ENCODE measurements at places on chromosomes 11 and 22. TPM values are rescaled to one million over a fixed set of nuclear protein-coding genes. Genes with fewer than 3 reads are reported as not detected.

Gene HEPN1
- not detected for total RNA-seq

Gene ST14
- total RNA-seq = 0.52 TPM

Gene VSIG10L2
- not detected for total RNA-seq

DNA sequence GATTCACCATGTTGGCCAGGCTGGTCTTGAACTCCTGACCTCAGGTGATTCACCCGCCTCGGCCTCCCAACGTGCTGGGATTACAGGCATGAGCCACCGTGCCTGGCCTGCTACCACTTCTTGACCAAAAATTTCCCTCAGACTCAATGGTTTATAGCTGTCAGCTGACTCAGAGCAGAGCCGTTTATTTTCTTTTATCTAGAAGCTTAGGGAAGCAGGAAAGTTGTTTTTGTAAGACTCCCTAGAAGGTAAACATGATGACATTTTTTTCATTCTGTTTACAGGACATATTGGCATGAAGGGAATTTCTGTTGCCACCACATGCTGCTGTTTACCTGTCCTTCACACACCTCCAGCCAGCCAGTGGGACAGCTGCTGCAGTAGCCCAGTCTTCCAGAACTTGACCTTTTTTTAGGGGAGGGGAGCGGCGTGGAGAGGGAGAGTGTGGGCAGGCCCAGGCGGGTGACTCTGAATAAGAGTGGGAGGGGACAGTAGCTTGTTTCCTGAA, 56.1 kb upstream of the PTPRJ start:
- DNase-seq = no peak
- no peaks in the 10 kb centered on the region for H3K36me3 ChIP-seq
- no peak overlapping the region for H3K4me3 ChIP-seq
- no peak overlapping the region for H3K27ac ChIP-seq

- peak overlapping the region; percentile 45 for H3K4me3 ChIP-seq
- H3K4me1 ChIP-seq = no peaks in the 10 kb centered on the region
- no peak overlapping the region for H3K27ac ChIP-seq
These were observed 2.6 kb downstream of the CYTH4 start for GRCh38 chr22:37284805-37285355.

GRCh38 chr11:63907808-63908530, 9.0 kb downstream of the RCOR2 start:
- H3K36me3 ChIP-seq = peaks cover 71% of the 10 kb centered on the region
- no peak for DNase-seq
- H3K27me3 ChIP-seq = no peaks in the 10 kb centered on the region
- no peak overlapping the region for H3K27ac ChIP-seq
- H3K4me3 ChIP-seq = no peak overlapping the region
- H3K4me1 ChIP-seq = no peaks in the 10 kb centered on the region

GRCh38 chr11:119512369-119512768, 89.4 kb upstream of the THY1 start:
- no peak overlapping the region for H3K4me3 ChIP-seq
- H3K4me1 ChIP-seq = no peaks in the 10 kb centered on the region
- DNase-seq = no peak
- H3K36me3 ChIP-seq = no peaks in the 10 kb centered on the region
- no peaks in the 10 kb centered on the region for H3K27me3 ChIP-seq

DNA sequence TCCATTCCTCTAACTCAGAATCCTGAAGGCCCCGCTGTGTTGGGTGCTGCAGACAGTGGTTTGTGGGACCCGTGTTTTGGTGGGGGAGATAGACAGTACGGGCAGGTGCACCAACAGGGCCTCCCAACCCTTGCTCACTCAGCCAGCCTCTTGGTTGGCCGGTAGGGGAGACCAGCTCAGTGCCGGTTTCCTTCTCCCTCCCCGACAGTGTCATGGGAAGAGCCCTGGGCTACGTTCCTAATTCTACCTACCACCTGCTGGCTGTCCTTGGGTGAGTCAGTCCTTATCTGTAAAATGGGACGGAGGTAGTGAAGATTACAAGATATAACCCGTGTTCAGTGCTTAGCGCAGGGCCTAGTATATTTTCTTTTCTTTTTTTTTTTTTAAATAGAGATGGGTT, 5.9 kb downstream of the TMEM134 start:
- no peak overlapping the region for H3K27ac ChIP-seq
- no peak for DNase-seq
- peaks cover 23% of the 10 kb centered on the region for H3K4me1 ChIP-seq
- H3K27me3 ChIP-seq = no peaks in the 10 kb centered on the region
- no peak overlapping the region for H3K4me3 ChIP-seq

DNA sequence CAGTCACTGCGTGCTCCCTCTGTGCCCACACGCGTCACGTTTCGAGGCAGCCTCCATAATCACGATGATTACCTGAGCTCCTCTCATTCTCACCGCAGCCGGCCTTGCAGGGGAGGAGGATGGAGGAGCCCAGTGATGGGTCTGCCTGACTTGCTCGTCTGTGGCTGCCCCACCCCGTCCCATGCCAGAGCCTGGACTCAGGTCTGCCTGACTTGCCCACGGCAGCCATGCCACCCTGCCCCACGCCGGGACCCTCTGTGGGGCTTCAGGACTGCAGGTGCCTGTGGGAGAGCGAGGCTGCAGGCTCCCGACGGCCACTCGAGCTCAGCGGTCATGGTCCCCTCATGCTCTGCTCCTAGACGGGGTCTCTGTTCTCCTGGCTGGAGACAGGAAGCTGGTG, 1025.1 kb downstream of the BRD1 start:
- no peaks in the 10 kb centered on the region for H3K27me3 ChIP-seq
- H3K36me3 ChIP-seq = no peaks in the 10 kb centered on the region
- no peaks in the 10 kb centered on the region for H3K4me1 ChIP-seq
- no peak for DNase-seq
- H3K4me3 ChIP-seq = no peak overlapping the region
